ENCODE measurements at places on chromosomes 6 and 20. TPM values are rescaled to one million over a fixed set of nuclear protein-coding genes. Genes with fewer than 3 reads are reported as not detected.

- no peaks in the 10 kb centered on the region for H3K27me3 ChIP-seq
- no peaks in the 10 kb centered on the region for H3K36me3 ChIP-seq
- H3K4me3 ChIP-seq, result no peak overlapping the region
- H3K4me1 ChIP-seq, result peaks cover 6% of the 10 kb centered on the region
Observed at GRCh38 chr6:159716247-159717096, 10.8 kb upstream of the WTAP start.

DNA sequence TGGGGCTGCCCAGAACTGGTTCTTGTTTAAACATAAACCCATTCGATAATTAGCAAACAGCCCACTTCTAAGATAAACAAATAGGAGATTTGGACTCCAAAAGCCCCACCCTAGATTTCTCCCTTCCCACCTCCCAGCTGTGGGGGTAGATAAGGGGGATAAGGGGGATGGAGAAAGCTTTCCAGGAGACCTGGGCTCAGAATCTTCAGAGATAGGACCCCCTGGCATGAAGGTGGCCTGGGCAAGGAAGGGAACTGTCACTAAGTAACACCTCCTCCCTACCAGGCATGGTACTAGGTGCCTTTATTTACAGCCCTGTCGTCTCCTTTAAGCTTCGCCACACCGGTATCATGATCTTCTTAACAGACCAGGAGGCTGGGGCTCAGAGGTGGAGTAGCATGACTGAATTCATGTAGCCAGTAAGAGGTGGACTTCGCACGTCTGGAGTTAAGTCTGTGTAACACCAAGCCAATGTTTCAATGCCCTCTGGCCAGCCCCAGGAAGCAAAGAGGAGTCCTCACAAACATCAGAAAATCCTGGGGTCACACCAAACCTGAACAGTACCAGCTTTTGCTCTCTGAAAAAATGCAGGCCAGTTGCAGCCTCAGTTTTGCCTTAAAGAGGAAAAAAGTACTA lies 4.6 kb downstream of the SDC4 start:
- no peaks in the 10 kb centered on the region for H3K36me3 ChIP-seq
- no peak overlapping the region for H3K27ac ChIP-seq
- H3K27me3 ChIP-seq, result peaks cover 9% of the 10 kb centered on the region
- DNase-seq, result no peak

- H3K4me3 ChIP-seq, result no peak overlapping the region
- no peaks in the 10 kb centered on the region for H3K36me3 ChIP-seq
- no peaks in the 10 kb centered on the region for H3K27me3 ChIP-seq
- DNase-seq, result no peak
Observed at GRCh38 chr6:146582857-146583256, 15.9 kb upstream of the ADGB start.

DNA sequence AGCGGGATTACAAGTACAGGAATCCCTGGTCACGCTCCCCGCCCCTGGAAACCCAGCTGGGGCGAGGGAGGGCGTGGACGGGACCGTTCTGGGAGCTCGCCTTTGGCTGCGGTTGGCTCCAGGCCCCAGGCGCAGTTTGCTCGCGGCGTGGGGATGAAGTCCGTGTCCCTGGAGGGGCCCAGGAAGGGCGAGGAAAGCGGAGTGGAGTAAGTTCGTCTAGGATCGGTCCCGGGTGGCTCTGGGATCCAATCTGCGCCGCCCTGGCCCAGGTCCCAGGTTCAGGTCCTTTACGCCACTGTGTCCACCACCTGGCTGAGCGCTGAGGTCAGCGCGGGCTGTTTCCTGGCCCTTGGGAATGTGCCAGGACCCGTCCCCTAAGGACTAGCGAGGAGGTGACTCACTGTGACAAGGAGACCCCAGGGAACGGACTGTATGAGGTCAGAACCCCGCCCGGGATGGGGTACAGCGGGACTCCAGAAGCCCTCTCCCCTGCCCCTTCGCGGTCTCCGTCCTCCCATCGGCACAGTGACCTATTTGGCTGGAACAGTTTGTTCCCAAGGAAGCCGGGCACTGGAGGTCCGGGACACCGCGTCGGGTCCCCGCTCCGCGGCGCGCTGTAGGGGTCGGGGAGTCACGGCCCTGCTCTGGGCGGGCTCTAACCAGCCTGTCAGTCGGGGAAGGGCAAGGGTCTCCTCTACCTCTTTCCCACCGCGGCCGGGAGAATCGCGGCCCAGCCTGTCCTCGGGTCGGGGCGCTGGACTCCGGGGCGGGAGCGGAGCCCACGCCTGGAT lies 724 bp downstream of the CDKN1A start:
- H3K4me3 ChIP-seq, result peak overlapping the region; percentile 84
- DNase-seq, result no peak
- no peaks in the 10 kb centered on the region for H3K36me3 ChIP-seq
- H3K27me3 ChIP-seq, result no peaks in the 10 kb centered on the region
- peaks cover 24% of the 10 kb centered on the region for H3K4me1 ChIP-seq

DNA sequence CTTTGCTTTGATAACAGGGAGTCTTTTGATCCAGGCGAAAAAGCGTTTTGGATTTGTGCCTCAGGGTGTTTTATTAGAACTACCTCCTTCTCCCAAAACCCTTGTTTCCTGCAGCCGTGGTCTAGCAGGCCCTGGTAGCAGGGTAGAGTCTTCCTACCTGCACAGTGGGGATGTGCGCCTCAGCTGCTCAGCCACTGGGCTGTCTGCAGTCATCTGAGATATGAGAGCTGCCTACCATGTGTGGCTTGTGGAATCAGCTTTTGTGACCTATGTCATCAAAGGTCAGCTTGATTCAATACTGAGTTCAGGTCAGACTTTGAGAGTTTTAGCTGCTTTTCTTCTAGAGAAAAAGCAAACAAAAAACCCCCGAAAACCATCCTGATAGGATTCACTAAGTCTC lies 279.5 kb downstream of the CLIC5 start:
- no peak overlapping the region for H3K27ac ChIP-seq

Gene TCP11
- total RNA-seq, result not detected

Measured in naive thymus-derived CD8-positive, alpha-beta T cell (primary cell).